ENCODE measurements at places on chromosomes 6 and 20.

- DNase-seq: no peak
Measured at GRCh38 chr20:41415191-41415590, 48.6 kb upstream of the EMILIN3 start.

DNA sequence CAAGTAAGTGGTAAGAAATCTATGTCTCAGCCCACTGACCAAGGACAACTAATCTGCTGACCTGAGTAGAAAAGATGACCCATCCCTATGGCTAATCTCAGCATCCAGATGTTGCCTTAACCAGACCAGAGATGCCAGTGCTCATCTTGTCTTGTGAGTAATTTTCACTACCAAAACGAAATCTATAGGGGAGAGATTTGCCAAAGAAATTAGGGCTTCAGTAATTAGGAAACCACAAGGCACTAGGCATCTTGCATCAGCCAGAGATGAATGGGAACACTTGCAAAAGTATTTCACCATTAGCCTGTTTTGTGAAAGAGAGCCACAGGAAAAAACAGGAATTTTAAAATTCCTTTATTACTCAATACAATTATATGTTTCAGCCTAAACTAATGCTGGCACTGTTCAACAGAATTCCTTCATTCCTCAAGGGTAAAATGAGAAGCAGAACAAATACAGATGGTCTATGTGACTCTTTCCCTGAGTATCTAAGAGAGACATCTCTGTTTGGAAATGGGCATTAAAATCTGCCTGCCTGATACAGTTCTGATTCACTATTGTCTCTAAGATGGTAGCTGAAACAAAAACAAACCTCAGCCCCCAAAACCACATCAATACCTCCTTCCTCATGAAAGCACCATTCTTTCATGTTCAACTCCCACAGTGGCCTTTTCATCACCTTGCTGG is 87.8 kb downstream of the GMDS start:
- peak; percentile 32 for DNase-seq

DNA sequence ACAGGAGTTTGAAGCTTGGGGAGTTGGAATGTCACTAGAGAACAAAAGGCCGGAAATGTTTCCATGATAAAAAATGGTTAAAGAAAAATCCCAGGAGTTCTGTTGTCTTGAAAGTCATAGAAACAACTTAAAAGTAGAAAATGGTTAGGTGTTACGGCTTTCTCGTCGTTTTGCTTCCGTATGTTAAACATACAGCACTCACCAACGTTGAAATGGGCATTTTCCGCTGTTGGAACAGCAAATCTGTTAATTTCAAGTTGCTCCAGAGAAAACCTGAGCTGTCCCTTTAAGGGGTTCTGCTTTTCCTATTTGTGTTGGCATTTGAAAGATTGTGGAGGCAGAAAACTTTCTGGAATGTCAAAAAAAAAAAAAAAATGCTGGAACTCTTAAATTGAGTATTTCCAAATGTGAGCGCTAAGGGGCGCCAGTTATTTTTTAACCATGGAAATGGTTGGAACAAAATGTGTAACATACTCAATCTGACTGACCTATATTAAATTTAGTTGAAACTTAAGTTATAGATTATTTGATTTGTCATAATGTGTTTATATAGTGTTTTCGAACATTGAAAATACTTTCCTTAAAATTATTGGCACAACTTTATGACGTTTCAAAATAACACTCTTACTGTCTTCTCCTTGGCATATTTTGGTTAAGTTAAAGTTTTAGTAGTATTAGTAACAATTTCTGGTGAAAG is 2.2 kb downstream of the QKI start:
- DNase-seq: peak; percentile 76

GRCh38 chr6:169171951-169172350 is 81.7 kb downstream of the THBS2 start:
- DNase-seq: no peak

GRCh38 chr20:4666001-4666479 is 55.7 kb upstream of the PRND start:
- DNase-seq: peak; percentile 79

Measured in suppressor macrophage treated with lipopolysaccharide for 1 hour (primary cell).